Uterus (tissue), 4 donors: ENCODE measurements at places on chromosomes 7 and 10.
A peak's percentile ranks its signal among the peaks of the same experiment; 100 is the strongest.

DNA sequence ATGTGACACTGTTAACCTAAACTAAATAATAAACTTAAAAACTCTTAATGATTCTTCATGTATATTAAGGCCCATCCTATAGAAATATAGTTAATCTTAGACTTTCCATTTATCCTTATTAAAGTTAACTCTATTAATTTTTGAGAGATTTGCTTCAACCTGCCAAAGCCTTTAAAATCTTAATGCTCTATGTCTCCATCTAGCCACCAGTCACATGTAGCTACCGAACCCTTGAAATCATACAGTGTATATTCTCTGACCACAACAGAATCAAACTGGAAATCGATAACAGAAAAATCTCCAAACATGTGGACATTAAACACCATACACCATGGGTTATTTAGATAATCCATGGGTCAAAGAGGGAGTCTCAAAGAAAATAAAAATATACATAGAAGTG, 51.9 kb downstream of the ASZ1 start:
- H3K36me3 ChIP-seq, result no peaks in the 10 kb centered on the region
- no peaks in the 10 kb centered on the region for H3K4me1 ChIP-seq
- no peak overlapping the region for H3K27ac ChIP-seq

- no peak for DNase-seq
- H3K27me3 ChIP-seq, result no peaks in the 10 kb centered on the region
- H3K27ac ChIP-seq, result no peak overlapping the region
- H3K4me1 ChIP-seq, result no peaks in the 10 kb centered on the region
- H3K36me3 ChIP-seq, result no peaks in the 10 kb centered on the region
These were observed 22.6 kb upstream of the CROT start for GRCh38 chr7:87322912-87323311.

GRCh38 chr7:159013181-159013690, 131.4 kb downstream of the VIPR2 start:
- no peaks in the 10 kb centered on the region for H3K36me3 ChIP-seq
- H3K27me3 ChIP-seq, result no peaks in the 10 kb centered on the region
- H3K4me1 ChIP-seq, result peaks cover 4% of the 10 kb centered on the region

GRCh38 chr7:40644454-40645188, 509.8 kb downstream of the SUGCT start:
- H3K4me3 ChIP-seq, result no peak overlapping the region
- no peak for DNase-seq
- no peak overlapping the region for H3K27ac ChIP-seq
- H3K27me3 ChIP-seq, result no peaks in the 10 kb centered on the region

- H3K36me3 ChIP-seq, result no peaks in the 10 kb centered on the region
- no peak overlapping the region for H3K4me3 ChIP-seq
- H3K27ac ChIP-seq, result peak overlapping the region; percentile 66
These were observed 31.6 kb downstream of the ABCB5 start for GRCh38 chr7:20647036-20647435.

GRCh38 chr7:1601956-1602355, 32.1 kb upstream of the PSMG3 start:
- no peaks in the 10 kb centered on the region for H3K4me1 ChIP-seq
- no peaks in the 10 kb centered on the region for H3K36me3 ChIP-seq
- H3K27me3 ChIP-seq, result no peaks in the 10 kb centered on the region
- H3K27ac ChIP-seq, result no peak overlapping the region

DNA sequence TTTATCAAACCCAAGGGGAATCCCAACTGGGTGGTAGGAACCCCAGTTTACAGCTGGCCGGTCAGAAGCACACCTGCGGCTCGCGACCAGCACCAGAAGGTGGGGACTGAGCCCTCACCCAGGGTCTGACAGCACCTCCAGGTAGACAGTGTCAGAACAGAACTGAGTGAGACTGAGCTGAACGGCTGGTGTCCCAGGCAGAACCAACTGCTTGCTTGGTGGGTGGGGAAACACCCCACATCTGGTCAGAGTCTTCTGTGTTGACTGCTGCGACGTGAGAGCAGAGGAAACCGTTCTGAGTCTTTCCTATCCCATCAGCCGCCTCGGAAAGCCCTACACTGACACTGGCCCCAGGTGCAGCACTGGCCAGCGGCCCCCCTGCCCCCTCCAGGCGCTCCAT, 160.7 kb downstream of the MAD1L1 start:
- H3K4me1 ChIP-seq, result no peaks in the 10 kb centered on the region
- no peak overlapping the region for H3K4me3 ChIP-seq
- H3K36me3 ChIP-seq, result no peaks in the 10 kb centered on the region
- no peak for DNase-seq

DNA sequence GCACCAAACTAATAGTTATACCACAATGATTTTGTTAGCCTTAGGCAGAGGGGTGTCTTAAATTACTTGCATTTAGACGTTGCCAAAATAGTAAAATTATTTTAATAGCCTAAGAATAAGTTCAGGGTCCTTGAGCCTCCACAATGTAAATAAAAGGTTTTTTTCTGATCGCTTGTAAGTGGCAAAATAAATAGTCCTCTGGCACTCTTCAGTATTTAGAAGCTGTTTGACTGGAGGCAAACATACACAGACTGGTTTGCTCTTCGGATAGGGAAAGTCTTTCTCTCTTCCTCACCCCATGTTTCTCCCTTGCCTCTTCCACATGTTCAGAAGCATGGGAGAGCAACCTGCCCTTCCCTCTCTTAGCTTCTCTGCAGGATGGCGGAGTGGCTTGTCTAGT, 49.5 kb upstream of the FAM180A start:
- H3K27ac ChIP-seq, result no peak overlapping the region
- H3K27me3 ChIP-seq, result no peaks in the 10 kb centered on the region
- DNase-seq, result no peak
- H3K4me1 ChIP-seq, result no peaks in the 10 kb centered on the region

- H3K27me3 ChIP-seq, result no peaks in the 10 kb centered on the region
- H3K36me3 ChIP-seq, result no peaks in the 10 kb centered on the region
- DNase-seq, result no peak
- H3K27ac ChIP-seq, result no peak overlapping the region
These were observed 2.8 kb upstream of the CUL1 start for GRCh38 chr7:148695953-148696352.

GRCh38 chr10:43971981-43972380, 323.3 kb upstream of the ZNF32 start:
- H3K36me3 ChIP-seq, result no peaks in the 10 kb centered on the region
- no peaks in the 10 kb centered on the region for H3K4me1 ChIP-seq
- H3K4me3 ChIP-seq, result no peak overlapping the region
- H3K27ac ChIP-seq, result no peak overlapping the region

- H3K4me3 ChIP-seq, result no peak overlapping the region
- DNase-seq, result no peak
- H3K27me3 ChIP-seq, result no peaks in the 10 kb centered on the region
- H3K36me3 ChIP-seq, result no peaks in the 10 kb centered on the region
These were observed 131.9 kb downstream of the SRPK2 start for GRCh38 chr7:105256761-105257231.

DNA sequence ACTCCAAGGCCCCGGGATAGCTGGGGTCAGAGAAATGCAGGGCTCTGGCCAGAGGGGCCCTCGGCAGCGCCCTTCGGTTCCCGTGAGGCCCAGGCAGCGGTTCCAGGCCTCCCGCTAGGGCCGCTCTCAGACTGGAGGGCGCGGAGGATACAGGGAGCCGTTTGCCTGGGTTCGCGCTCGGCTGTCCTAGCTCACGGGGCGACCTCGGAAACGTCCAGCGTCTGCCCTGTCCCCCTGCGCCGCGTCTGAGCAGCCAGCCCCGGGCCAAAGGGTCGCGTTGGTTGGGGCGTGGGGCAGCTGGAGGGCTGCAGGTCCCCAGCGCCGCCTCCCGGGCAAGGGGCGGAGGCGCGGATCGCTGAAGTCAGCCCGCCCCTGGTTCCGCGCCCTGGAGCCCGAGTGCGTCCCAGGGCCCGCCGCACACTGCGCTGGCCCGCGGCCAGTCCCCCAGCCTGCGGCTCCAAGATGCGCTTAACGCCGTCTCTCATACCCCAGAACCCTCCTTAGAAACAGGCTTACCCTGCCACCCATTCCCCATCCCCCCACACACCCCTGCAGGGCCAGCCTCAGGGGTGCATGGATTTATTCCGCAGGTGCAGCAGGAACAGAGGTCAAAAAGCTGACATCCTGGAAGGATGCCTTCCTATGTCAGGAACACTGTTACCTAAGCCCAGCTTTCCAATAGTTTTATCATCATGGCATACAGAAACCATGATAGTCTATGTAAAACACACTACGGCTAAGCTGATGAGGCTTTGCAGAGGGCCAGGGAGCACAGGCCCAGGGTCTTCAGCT, 22.1 kb upstream of the OPN4 start:
- no peaks in the 10 kb centered on the region for H3K27me3 ChIP-seq
- no peak overlapping the region for H3K27ac ChIP-seq
- DNase-seq, result no peak
- H3K4me1 ChIP-seq, result no peaks in the 10 kb centered on the region

DNA sequence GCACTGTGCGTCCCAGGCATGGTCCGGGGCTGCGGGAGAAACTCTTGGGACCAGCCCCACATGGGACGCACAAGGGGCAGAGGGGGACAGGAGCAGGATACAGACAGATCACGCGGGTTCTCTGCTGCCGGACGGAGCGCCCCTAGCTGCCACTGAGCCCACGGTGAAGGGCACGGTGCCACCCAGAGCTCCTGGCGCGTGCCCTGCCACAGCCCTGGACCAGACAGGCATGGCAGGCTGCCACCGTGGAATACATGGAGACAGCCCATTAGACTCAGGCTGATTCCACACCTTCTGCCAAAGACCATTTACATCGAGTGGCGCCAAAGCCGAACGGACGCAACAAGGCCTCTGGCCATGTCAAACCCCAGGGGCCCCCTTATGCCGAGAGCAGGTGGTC, 90.4 kb downstream of the MAD1L1 start:
- no peaks in the 10 kb centered on the region for H3K27me3 ChIP-seq
- no peaks in the 10 kb centered on the region for H3K36me3 ChIP-seq
- no peak for DNase-seq
- no peak overlapping the region for H3K27ac ChIP-seq
- H3K4me1 ChIP-seq, result no peaks in the 10 kb centered on the region

DNA sequence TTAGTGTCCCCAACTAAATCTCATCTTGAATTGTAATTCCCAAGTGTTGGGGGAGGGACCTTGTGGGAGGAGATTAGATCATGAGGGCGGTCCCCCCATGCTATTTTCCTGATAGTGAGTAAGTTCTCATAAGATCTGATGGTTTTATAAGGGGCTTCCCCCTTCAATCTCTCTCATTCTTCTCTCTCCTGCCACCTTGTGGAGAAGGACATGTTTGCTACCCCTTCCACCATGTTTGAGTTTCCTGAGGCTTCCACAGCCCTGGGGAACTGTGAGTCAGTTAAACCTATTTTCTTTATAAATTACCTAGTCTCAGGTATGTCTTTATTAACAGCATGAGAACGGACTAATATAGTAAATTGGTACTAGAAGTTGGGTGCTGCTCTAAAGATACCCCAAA, 365.6 kb downstream of the ANKRD7 start:
- no peaks in the 10 kb centered on the region for H3K4me1 ChIP-seq
- H3K27me3 ChIP-seq, result no peaks in the 10 kb centered on the region
- H3K4me3 ChIP-seq, result no peak overlapping the region
- DNase-seq, result no peak
- no peak overlapping the region for H3K27ac ChIP-seq
